Stimulated activated CD4-positive, alpha-beta T cell treated with anti-CD3 and anti-CD28 coated beads, Interleukin-15, amount 100 ng/mL, for 1 hour (primary cell): ENCODE measurements at places on chromosomes 5 and 9.

- DNase-seq, result no peak
Measured at GRCh38 chr9:124018730-124019697, 7.4 kb downstream of the LHX2 start.

- DNase-seq, result no peak
Measured at GRCh38 chr5:176806137-176806536, 4.2 kb upstream of the UNC5A start.

DNA sequence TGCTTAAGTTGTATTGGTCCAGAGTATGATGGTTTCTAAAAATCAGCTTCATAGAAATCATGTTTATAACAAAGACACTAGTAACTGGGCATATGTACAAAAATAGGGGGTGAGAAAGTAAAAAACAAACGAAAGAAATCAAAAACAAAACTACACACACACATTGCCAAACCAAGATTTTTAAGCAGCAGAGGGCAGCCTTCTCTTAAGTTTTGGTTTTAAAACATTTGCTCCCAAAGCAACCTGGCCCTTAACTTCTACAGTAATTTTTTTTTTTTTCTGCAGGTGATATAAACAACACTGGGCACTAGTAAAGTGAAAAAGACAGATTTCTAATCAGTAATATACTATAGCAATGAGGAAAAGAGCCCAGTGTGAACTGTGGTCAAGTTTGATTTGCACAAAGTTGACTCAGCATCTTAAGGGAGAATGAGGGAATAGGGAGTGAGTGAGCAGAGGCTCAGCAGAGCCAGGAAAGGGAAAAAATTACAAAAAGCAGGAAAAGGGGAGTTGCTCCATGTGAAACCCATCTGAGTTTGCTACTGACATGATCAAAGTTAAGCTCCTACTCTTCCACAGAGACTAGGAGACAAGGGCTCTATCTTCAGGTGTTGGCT is 13.4 kb upstream of the GAPT start:
- DNase-seq, result no peak

DNA sequence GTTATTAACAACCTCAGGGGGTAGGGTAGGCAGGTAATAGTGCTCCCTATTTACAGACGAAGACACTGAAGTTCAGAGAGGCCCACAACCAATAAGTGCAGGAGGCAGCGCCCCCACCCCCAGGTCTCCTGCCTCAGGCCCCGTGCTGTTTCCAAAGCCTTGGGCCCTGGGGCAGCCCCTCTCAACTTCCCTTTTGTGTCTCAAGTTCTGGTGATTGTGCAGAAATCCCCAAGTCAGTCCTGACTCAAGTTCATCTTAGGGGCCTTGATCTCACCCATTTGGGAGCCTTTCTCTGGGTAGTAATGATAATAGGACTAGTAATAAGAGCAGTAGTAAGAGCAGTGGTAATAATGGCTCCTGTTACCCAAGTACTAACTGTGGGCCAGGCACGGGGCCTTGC is 35.5 kb upstream of the ASS1 start:
- DNase-seq, result no peak

- DNase-seq, result no peak
Measured at GRCh38 chr5:9428272-9428671, 117.6 kb downstream of the SEMA5A start.

DNA sequence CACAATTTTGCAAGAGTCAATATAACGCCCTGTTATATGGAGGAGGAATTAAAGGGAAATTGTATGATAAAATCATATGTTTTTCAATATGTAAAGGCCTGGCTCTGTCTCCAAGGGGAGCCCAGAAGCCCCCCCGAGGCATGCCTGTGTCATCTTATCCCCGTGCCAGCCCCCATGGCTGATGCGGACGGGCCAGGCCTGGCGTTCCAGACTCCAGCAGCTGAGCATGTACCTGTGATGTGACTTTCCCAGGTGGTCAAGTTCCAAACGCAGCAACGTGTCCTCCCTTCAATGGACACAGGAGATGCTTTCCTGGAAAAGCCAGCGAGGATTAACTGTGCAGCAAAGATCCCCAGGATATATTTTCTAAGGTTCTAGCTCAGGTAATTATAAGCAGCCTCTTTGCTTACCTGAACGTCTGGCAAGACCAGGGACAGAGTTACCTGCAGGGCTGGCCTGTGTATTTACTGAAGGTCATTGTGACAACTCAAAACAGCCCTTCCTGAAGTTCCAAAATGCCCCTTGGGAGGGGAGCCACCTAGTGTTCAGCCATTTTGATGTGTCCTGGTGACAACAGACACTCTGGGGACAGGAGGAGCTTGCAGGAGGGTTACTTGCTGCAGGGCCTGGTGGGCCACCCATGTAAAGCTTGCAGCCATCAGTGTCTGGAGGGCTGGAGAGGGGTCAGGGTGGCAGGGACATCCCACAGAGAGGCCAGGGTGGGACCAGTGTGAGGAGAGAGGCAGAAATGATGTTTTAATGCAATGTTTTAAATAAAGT is 53.3 kb upstream of the RNU6ATAC start:
- DNase-seq, result no peak

DNA sequence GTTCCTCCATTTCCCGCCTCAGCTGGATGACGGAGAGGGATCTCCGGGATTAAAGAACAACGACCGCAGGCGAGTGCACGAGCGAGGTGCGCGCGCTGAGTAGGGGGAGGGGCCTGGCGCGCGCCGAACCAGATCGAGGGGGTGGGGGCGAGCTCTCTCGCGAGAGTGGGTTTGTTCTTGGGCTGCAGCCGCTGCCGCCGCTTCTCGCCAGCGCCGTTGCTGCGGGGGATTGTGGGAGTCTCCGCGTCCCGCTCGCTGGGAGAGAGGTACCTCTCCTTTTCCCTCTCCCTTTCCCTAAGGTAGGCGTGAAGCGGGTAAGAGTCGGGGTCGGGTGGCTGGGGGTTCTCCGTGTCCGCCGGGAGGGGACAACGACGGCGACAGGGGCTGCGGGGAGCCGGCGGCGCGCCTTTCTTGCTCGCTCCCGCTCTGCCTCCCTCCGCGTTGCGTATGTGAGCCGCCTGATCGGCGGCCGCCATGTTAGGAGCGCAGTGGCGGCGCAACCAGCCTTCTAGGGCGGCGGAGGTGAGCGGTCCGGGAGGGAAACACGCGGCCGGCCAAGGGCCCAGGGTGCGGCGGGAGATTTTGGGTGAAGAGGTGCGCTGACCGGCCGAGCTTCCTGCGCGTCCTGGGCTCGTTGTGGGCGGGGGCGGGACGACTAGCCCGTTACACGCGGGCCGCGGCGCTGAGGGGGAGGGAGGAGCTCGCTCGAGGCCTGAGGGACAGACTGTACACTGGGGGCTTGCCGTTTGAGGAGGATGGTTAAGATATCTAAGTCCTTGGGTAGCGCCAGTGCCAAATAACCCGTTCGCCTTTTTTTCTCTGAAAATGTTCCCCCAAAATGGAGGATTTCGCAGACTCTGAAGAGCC is at the start of gene MATR3:
MATR3 (plus strand) TSS at position 234 of the 867 bp plus-strand sequence. CDS start 13,676 bp downstream, outside the sequence.
- DNase-seq, result peak; percentile 86

DNA sequence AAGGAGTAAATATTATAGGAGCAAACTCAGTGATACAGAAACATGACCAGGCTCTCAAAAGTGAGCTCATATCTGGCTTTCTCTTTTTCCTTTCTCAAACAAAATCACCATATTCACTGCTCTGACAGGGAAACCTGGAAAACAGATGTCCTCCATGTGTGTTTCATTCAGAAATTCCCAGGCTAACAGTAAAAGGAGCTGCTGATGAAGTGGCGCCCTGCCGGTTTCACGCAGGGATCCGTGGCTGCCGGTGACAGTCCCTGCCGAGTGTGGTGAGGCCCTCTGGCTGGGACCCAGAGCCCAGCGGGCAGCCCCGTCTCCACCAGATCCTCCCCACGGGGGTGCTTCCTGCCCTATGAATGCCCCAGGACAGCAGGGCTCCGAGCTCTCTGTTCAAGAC is 208.1 kb downstream of the GNA14 start:
- no peak for DNase-seq

- DNase-seq, result no peak
Measured at GRCh38 chr5:173823274-173823644, 64.9 kb upstream of the CPEB4 start.

DNA sequence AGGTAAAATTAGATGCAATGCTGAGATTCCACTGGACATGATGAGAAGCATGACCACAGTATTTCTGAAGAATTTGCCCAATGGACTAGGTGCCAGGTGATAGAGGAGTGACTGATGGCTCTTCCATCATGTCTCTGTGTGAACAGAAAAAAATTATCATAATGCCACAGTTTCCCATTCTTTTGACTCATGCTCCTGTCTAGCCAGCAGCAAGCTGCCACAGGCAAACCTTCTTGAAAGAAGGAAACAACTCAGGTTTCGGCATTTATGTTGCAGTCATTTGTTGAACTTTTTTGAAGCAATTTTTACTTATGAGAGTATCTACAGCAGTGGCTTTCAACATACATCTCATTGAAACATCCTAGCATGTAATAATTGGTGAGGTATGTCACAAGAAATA is 284.8 kb upstream of the CD180 start:
- no peak for DNase-seq

GRCh38 chr9:99019510-99020331 is 76.0 kb downstream of the COL15A1 start:
- no peak for DNase-seq

GRCh38 chr9:123211081-123211480 is 57.3 kb downstream of the STRBP start:
- DNase-seq, result no peak

GRCh38 chr5:35230038-35230611 is at the start of gene PRLR:
TSS of gene PRLR (minus strand) at chr5:35230487. CDS start at chr5:35089620, 140,867 bp downstream.
- no peak for DNase-seq

DNA sequence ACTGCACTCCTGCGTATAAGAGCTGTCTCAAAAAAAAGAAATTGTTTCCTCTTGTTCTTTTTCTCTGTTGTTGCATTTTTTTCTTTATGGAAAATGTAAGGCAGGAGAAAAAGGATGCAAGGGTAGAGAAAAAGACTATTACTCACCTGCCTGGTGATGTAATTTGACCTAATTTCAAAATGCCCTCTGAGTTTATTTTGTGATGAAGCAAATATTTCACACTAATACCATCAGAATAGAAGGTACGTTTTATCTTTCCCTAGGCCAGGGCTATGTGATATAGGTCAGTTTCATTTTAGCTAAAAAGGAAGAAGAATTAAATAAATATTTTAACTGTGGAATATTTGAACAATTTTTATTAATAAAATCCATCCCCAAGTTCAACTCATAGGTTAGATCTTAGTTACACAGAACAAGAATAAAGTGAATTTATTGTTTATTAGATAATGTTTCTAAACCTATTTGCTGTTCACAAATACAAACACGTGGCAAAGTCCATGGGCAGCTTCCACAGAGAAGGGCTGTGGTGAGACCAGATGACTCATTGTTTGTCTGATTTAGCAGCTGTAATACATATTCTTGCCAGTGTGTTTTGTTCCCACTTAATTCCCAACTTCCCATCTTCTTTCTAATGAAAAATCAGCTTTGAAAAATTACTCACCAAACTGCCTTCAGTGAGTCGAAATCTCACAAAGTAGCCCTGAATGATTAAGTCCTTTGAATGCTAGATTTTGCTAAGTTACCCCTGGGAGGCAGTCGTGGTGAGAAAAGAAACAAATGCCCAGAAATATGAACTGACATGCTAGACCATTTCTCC is 52.8 kb upstream of the CCDC112 start:
- DNase-seq, result no peak

DNA sequence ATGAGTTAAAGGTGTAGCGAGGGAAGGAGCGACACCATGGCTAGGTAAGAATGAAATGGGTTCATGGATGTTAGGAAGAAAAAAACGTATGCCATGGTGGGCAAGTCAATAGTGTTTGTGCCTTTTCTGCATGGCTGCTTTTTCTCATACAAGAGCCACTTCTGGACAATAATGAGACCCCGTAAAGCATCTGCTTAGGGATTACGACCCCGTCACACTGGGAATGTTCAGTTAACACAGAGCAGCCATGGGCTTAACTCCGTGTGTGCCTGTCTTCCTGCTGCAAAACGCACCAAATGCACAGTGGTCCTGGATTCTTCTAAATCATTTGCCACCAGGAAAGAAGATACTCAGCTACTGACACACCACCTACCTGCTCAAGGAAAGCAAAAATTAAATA is 81.8 kb downstream of the NFIB start:
- no peak for DNase-seq

DNA sequence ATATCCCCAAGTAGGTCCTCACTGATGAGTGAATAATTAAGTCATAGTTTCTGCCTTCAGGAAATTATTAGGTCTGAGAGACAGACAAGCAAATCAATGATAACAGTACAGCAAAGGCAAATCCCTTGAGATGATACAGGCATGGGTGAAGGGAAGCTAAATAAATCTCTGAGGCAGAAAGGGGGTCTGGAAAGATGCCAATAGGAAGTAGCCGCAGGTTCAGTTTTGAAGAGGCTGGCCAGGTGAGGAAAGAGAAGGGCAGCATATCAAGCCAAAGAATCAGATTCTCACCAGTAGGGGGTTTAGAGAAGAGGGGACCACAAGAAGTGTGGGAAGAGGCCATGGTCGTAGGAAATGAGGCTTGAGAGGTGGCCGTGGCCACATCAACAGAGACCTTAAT is 85.8 kb downstream of the KIAA1958 start:
- DNase-seq, result no peak

DNA sequence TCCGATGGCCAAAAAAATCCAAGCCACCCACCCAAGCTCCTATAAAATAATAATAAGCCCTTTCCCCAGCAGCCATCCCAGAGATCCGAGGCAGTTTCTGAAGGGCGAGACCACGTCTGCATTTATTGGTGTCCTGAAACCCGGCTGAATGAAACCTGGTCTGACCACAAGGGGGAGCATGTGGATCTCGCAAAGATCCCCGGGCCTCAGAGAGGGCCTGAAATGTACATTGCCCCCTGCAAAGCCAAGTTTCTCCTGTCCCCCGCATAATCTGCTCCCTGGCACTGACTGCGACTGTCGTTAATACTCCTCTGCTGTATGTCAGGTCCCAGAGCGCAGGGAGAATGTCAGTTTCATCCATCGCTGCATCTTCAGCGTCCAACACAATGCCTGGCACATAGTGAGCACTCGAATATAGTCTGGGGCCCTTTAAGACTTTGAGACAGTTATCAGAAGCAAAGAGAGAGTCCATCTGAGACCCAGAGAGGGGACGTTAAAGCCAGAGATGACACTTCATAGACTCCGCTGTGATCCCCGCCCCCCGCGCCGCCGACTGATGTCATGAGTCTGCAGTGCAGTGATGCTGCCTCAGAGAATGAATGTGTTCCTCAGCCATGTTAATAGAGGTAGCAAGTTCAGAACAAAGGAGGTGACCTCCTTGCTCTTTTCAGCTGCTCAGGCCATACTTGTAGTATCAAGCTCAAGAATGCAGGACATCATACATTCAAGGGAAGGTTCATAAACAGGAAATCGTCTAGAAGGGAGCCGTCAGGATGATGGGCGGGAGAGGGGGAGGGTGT is 74.5 kb upstream of the BARHL1 start:
- peak; percentile 31 for DNase-seq

DNA sequence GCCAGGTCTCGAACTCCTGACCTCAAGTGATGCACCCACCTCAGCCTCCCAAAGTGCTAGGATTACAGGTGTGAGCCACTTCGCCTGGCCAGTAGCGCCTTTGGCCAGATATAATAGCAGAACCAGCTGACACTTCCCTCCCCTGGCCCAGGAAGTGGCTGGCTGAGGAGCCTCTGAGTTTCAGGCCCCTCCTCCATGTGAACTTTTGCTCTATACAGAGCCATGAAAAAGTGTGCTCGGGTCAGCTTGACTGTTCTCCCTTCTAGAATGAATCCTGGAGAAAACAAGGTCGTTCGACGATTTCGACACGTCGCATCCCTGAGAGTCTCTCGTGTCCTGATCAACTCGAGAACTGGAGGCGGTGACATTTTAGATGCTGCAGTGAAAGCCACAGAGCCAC is 8.6 kb upstream of the ZDHHC12 start:
- DNase-seq, result no peak
